ENCODE measurements at places on chromosomes 7 and 10.

DNA sequence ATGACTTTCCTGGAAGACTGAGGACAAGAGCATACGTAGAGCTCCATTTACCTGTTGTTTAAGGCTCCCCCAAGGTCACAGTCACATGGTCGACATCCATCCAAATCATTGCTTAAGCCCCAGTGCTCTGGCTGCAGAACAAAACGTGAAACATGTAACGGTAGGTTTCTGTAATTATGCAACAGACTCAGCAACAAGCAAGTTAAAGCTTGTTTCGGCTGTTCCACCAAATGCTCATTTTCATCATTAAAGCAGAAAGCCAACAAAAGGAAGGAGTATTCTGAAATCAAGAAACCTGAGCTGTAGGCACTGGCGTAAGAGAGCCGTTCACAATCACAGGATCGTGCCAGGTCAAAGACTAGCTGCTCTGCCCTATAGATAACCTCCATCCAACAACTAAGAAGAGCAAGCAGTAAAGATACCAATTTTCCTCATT is 30.0 kb downstream of the LAMB1 start:
- DNase-seq, result no peak

DNA sequence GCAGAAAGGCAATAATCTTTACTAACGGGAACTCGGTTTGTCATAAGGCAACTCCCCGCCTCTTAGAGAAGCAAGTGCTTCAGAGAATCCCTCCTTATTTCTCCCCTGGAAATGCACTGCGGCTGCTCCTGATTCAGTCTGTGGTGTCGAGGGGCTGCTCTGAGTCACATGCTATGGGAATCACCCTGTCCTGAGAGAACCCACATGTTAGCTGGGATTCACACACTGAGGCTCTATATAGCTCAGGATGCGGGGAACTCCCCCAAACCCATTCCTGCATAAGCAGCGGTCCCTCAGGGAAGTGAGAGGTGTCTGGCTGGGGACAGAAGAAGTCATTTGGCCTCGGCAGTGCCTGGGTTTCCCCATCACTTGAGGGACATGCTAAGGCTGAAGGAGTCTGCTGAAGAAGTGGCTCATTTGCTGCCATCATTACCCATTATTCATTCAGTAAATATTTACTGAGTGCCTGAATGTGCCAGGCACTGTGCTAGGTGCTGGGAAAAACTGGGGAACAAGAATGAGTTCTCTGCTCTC is 87.5 kb downstream of the ATXN7L1 start:
- no peak for DNase-seq

DNA sequence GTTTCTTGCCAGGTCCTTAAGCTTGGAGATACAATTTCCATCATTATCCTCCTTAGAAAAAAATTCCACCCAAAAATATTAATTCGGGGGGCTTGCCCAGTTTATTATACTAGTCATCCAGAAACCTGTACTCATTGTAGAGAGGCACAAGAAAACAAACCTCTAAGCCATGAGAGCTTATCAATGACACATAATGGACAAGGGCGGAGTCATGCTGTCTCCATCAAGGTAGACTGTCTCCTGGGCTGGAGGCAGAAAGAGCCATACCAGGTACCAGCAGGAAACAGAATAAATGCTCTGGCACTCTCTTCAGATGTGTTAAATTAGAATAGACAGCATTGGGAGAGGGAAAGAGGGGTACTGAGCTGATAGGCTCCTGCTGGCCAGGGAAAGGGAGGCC is 69.8 kb upstream of the GSDME start:
- DNase-seq, result no peak

- DNase-seq, result no peak
Measured at GRCh38 chr7:20529260-20529659, 86.2 kb upstream of the ABCB5 start.

DNA sequence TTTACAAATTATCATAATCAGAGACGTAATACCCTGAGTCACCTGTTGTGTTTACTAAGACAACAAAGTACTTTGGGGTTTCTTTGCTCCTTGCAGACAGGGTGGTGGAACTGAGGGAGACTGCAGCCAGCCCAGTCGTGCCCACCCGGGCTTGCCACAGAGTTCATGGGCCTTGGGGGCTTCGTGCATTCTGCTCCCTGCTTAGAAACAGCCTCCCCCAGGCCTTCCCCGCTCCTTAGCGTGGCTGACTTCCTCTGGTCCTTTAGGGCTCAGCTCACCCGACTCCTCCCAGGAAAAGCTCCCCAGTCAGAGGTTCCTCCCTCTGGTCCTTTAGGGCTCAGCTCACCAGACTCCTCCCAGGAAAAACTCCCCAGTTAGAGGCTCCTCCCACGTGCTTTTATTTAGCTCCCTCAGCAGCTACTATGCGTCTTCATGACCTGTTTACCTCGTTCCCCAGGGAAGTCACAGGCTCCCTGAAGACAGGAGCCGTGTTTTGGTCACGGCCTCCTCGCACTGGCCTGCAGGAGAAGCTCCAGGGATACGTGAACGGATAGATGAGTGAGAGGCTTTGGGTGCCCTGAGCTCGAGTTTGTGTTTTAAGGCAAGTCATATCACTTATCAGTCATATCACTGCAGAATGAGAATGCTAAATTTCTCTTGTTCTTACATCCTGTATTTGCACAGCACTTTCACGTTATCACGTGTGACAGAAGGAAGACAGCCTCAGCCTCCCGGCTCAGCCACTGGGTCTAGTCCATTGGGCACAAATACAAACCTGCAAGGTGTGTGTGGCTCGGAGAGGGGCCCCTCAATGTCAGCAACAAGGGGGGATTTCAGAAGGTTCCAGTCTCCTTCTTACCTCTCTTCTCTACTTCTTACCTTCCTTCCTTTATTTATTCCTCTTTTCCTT is 52.7 kb upstream of the VIPR2 start:
- no peak for DNase-seq

- DNase-seq, result no peak
Measured at GRCh38 chr10:98106531-98106930, 27.9 kb upstream of the R3HCC1L start.

DNA sequence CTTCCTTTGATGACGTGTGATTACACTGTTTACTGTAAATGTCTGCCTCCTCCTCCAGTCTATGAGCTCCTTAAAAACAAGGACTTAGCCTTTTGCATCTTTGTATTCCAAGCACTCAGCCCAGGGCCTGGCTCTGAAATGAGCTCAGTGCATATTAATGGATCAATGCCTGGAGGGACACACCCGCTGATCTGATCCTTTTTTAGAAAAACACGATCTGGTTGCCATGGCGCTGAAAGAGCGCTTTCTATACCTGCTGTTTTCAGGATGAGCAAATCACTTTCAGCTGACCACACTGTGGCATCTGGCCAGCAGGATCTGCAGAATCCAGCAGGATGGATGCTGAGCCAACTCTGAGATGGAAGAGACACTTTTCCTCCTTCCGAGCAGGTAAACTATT is 37.8 kb upstream of the GARS1 start:
- no peak for DNase-seq

- DNase-seq, result no peak
Measured at GRCh38 chr10:3754727-3755439, 30.1 kb downstream of the KLF6 start.

DNA sequence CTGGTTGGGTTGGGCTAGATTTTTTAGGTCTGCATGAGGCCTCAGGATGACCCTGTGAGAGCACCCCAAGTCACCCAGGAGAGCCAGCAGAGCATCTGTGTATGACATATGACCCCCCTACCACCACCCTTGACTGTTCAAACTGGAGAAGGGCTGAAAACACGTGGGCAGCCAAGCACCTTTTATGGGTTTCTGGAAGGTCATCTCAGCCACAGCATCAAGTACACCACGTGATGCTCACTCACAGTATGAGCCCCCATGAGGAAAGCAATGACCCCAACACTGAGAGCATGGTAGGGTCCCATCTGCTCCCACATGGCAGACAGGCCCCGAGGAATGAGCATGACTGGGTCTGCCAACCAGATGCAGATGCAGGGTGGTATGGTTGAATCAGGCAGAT is 149.4 kb upstream of the GDF10 start:
- no peak for DNase-seq

DNA sequence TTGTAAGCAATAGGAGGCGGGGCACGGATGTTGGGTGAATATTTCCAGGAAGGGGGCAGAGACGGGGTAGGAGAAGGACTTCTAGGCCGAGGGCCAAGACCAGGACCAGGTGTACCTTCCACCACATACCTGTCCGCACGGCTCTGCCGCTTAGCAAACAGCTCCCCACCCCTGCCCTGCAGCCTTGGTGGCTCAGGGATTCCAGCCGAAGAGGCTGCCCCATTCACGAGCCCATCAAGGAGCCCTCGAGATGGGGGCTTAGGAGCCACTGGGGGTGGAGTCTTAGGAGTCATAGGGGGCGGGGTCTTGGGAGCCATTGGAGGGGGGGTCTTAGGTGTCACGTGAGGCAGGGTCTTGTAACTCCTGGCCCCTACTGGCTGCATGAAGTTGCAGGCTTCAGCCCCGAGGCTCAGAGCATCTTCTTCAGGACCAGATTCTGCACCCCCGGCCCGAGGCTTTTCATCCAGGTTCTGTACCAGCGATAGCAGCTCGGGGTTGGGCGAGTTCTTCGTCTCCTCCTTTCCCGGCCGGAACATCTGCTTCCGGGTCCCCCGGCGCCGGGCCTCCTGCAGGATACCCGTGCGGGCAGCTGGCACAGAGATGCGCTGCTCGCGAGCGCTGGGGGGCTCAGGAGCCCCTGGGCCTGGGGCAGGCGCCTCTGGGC is 6.1 kb upstream of the MYOZ1 start:
- no peak for DNase-seq

DNA sequence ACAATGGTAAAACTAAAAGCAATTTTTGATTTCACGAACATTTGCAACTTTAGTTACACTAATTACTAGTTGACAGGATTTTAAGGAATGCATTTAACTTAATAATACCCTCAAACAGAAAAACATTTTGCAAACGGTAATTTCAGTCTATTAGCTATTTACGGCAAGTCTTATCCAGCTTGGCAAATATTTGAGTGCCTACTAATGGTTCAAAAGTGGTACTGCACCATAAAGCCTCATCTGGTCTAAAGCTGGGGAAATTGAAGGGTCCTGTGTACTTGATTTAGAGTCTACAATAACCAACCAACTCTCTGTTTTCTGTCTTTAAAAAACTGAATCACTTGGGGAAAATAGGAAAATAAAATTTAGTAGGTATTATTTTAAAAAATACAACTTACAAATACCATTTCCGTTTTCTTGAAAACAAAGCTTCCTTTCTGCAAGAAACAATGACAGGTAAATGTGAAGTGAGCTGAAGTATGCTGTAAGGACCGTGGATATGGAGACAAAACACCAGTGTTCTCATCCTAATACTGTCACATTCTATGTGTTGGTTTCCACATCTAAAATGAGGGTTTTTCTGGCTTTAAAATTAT is 142.3 kb downstream of the VPS50 start:
- no peak for DNase-seq

- no peak for DNase-seq
Measured at GRCh38 chr7:95245828-95246500, 78.4 kb downstream of the PON1 start.

GRCh38 chr10:3149918-3150317 is 22.7 kb downstream of the PITRM1 start:
- no peak for DNase-seq

GRCh38 chr7:41108821-41109220 is 594.1 kb downstream of the INHBA start:
- DNase-seq, result no peak

- no peak for DNase-seq
Measured at GRCh38 chr10:62414359-62414758, 40.2 kb downstream of the ZNF365 start.

DNA sequence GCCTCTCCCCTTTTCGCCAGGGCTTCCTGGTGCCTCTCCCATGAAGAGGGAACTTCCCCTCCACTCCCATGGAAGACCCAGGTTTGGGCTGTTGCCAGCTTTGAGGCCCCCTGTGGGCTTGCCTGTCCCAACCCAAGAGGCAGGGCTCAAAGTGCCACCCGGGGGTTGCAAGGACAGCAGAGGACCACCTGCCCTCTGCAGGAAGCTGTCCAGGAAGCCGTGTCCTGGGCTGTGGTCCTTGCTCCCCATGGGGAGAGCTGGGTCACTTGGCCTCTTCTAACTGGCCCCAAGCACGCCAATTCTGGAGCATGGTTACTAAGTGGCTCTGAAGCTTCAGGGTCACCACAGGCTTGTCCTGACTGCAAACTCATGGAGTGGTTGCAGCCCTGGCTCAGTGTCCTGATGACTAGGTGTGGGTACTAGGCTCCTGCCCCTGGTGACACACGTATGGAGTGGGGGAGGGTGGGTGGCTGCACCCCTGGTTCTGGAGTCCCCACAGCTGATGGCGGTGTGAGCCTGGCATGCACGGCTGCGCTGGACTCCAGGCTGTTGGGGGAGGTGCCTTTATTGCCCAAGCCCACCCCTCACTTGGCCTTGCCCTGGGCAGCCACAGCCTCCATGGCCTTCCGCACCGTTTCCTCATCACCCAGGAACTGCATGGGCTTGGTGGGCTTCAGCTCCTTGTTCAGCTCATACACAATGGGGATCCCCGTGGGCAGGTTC is 3.0 kb downstream of the PGAM2 start:
- no peak for DNase-seq

- no peak for DNase-seq
Measured at GRCh38 chr10:1292611-1293031, 236.4 kb downstream of the WDR37 start.

- DNase-seq, result no peak
Measured at GRCh38 chr10:86770412-86770960, 14.1 kb downstream of the BMPR1A start.

GRCh38 chr7:39433550-39433949 is 132.7 kb upstream of the YAE1 start:
- no peak for DNase-seq

- no peak for DNase-seq
Measured at GRCh38 chr10:90018819-90019218, 317.4 kb downstream of the KIF20B start.

DNA sequence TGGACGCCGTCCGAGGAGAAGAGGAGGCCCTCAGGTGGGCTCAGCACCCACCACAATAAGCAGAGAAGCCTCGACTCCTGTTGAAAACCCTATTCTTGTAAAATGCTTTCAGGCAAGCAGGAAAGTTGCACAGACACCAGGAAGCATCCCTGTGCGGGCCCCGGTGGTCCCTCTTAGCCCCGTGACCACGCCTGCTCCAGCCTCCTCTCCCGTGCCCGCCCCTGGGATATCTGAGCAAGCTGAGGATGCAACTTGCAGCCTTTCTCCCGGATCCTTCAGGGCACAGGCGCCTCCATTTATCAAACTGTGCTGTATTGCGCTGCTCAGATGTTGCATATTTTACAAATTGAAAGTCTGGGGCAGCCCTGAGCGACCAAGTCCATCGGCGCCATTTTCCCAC is 72.7 kb downstream of the CFAP46 start:
- DNase-seq, result no peak

GRCh38 chr7:132244903-132245480 is 331.3 kb downstream of the PLXNA4 start:
- no peak for DNase-seq

DNA sequence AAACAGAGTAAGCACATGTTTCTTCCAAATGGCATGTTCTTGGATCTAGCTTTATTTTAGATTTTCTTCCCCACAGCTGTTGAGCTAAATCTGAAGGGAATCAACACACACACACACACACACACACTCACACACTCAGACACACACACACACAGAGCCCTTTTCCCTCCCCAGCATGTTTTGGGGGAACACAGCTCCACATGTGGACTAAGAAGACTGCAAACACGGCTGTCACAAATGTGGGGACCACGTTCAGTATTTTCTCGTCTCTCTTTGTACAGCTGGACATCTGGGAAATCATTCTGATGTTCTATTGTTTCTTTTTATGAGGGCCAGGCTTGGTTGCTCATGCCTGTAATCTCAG is 116.3 kb downstream of the ABLIM1 start:
- no peak for DNase-seq

GRCh38 chr10:56823849-56824248 is 462.8 kb upstream of the ZWINT start:
- no peak for DNase-seq
